ENCODE measurements at places on chromosomes 4 and X.

GRCh38 chr4:67885762-67886161 lies 2.0 kb upstream of the TMPRSS11D start:
- no peak for DNase-seq

DNA sequence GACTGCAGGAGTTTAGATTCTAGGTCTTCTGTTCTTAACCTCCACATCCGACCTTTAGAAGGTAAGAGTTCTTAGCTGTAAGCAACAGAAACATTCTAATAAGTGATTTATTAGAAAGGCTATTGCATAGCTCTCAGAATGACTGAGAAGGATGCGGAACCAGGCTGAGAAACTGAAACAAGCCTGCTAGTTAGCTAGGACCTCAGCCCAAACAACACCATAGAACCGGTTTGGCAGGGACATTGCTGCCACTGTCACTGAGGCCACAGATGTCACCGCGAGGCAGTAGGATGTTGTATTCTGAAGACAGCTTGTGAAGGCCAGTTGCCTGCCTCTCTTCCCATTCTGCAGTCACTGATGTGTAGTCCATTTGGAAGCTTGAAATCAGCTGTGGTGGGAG lies 160.0 kb upstream of the ARX start:
- no peak for DNase-seq

- no peak for DNase-seq
Observed at GRCh38 chrX:45518552-45518951, 317.9 kb upstream of the DIPK2B start.

GRCh38 chr4:108940634-108941033 lies 177.8 kb upstream of the ETNPPL start:
- no peak for DNase-seq

DNA sequence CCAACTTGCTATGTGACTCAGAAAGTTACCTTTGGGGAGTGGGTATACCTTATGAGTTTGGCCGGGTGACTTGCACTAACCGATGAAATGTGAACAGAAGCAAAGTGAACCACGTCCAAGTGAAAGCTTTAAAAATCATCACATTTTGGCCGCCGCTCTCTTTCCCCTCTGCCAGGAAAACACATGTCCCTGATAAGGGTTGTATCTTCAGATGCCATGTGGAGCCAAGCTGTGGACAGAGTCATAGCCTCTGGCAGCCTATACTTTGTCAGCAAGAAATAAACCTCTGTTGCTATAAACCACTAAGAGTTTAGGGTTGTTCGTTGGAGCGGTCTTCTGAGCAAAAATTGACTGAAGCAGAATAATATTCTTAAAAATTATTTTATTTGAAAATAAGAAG lies 92.3 kb downstream of the PRDM5 start:
- no peak for DNase-seq

- DNase-seq: no peak
Observed at GRCh38 chr4:19776021-19776459, 475.7 kb upstream of the SLIT2 start.

DNA sequence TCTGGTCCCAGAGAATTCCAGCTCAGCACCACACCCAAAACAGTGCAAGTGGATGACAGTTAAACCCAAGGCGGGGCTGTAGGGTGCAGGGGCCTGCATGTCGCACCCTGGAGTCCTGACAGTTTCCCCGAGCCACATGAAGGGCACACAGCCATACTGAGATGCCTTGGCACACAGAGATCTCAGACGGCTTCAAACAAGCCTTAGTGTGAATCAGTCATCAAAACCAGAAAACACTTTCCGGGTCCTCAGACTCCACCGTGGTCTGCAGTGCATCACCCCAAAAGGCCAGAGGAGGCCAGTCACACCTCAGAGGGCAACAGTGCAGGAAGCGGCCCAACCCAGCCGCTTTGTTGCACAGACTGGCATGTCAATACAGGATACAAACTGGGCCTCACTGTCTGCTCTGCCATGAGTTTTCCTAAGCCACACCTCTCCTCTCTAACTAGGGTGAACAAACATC lies 64.6 kb upstream of the ENPP6 start:
- no peak for DNase-seq

DNA sequence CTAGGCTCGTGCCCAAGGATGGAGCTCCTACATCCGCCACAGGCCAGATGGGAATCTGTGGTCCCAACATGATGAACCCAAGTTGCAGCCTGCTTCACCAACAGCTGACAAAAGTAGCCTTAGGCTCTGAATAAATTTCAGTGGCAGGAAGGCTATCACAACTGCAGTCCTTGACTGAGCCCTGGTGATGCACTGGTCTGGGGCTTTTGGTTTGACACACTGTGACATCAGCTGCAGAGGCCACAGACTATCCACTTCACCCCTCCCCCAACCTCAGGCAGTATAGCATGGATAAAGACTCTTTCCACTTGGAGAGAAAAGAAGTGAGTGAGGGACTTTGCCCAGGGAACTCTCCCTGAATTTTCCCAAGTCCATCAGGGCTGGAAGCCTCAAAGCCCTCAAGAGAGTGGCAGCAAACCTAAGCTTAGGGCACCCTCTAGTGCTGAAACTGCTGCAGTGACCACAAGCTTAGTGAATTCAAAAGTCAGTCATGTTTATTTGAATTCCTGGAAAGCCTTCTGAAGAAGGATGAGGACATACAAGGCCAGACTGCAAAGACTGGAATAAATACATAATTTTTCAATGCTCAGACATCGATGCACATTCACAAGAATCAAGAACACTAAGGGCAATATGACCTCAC lies 135.0 kb upstream of the TENT5D start:
- DNase-seq: no peak

DNA sequence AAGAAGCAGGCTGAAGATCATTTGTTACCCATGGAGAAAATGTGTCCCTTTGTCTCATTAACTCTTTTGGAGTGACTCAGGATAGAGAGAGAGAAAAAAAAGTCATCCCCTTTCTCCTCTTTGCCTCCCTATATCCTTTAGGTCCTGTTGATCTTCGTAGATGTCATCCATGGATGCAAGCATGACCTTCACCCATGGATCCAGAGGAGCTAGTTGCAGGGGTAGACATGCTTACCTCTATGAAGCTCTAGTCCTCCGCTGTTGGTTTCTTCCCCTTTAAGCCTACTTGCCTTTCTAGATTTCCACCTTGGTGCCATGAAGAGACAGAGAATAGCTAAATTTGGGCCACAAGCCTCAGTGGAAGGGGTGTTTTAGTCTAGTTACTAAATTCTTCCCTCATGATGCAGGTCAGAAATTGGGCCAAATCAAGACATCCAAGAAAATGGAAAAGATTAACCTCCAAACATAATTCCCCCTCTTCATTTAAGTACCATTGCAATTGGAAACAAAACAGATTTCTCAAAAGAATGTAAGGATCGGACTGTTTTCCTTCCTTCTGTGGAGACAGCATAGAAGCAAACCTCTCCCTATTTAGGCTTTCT lies 178.4 kb downstream of the TECRL start:
- no peak for DNase-seq

- DNase-seq: no peak
Observed at GRCh38 chrX:150849996-150850720, 48.3 kb downstream of the CD99L2 start.

GRCh38 chr4:182301736-182302135 lies 58.5 kb downstream of the TENM3 start:
- DNase-seq: no peak

DNA sequence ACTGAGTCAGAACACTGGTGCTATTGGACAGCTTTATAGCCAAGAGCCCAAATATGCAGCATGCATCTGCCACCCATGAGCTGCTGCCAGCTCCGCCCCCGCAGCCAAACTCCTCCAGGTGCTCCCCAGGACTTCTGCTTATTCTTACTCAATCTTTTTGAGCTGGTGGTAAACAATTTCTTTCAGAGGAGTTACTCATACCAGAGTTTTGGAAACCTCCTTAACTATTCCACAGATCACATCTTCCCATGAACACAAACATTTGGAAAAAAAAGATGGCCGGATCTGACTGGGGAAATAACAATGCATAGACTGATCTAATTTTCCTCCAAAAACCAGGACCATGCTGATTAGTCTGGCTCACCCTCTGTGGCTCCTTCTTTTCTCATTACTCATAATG lies 399.9 kb downstream of the GPM6A start:
- no peak for DNase-seq

- DNase-seq: no peak
Observed at GRCh38 chr4:76982638-76983584, 33.4 kb downstream of the SEPTIN11 start.

DNA sequence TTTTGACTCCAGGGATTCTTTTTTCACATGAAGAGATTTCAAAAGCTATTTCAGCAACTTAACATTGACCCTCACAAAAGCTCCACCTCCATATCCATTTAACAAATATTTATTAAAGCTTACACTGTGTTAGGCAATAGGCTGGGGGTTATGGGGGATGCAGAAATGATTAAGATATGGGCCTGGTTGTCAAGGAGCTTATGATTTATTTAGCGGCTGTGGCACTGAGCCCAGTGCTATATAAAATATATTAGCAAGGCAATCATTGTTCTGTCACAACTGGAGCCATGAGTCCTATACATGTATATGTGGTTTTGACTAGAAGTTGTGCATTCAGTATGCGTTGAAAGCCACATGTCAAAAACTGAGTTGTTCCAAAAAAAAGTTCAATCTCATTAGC lies 131.1 kb downstream of the GPC3 start:
- DNase-seq: no peak

DNA sequence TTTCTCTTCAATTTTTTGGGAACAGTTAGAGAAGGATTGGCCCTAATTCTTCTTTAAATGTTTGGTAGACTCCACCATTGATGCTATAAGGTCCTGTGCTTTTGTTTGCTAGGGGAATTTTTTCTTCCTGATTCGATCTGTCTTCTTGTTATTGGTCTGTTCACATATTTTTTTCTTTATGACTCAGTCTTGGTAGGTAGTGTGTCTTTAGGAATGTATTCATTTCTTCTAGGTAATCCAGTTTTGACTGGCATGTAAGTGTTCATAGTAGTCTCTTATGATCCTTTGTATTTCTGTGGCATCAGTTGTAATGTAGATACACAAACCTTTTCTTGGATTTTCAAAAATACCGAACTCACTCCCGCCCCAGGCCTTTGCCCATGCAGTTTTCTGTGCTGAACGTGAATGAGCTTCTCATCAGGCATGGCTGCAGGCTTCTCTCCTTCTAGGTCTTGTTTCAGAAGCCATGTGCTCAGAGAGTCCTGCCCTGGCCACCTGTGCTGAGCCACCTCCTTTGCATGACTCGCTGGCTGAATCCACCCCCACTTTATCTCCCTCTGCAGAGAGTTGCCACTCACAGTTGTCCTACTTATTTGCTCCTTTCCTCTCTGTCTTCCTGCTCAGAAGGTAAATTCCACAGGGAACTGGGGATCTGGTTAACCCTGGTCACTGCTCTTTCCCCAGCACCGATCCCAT lies 67.0 kb downstream of the STK32B start:
- DNase-seq: no peak

DNA sequence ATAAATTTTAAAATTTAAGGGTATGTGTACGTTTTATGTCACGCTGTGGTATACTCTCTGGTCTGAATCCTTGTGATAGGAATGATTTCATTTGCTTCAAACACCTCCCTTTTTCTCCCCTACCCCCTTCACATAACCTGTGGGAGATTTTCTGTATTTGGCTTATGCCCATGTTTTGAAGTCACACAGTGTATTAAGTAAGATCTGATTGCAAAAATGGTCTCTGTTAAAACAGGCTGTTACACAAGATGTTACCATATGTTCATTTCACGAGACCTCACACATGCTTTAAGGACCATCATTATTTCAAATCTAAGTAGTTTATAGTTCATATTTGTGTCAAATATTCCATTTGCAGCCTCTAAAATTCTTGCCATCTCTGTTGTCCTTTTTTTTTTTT lies 63.5 kb downstream of the TMEM131L start:
- no peak for DNase-seq

DNA sequence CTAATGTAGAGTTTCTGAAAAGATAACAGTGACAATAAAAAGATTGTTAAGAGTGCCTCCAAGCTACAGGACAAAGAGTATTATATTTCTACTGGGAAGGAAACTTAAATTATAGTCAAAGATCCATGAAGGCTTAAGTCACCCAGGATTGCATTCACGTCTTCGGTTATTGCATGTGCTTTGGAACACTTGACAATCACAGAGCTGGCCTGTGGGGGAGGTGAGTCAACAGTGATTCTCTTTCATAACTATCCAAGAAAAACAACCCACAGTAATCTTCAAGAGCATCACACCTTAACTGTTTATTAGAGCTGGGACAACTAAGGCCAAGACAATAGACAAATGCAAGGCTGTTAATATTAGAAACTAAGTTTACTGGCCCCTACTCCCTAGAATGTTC lies 40.3 kb downstream of the PDGFC start:
- DNase-seq: no peak

GRCh38 chr4:165799384-165799815 lies 73.6 kb upstream of the TLL1 start:
- no peak for DNase-seq

DNA sequence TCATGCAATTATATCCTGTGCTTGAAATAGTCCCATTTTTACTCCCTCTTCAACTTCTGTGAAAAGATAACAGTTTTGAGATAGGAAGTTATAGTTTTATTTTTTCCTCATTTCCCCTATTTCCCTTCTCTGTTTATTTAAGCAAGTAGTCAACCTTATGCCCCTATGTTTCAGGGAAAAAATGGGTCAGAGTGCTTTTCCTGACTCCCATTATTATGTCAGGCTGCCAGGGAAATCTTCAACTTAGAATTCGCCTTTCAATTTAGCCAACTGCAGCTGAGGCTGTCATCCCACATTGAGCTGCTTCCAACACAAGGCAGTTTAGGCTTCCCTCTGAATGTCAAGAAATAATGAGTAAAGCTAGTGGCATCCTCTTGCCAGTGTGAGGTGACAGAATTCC lies 42.3 kb downstream of the NXT2 start:
- DNase-seq: no peak

- no peak for DNase-seq
Observed at GRCh38 chr4:139419388-139419914, 34.5 kb upstream of the RAB33B start.

GRCh38 chrX:104987063-104987462 lies 233.4 kb downstream of the TEX13A start:
- no peak for DNase-seq

- DNase-seq: no peak
Observed at GRCh38 chrX:41604177-41604576, 84.6 kb upstream of the GPR34 start.

- DNase-seq: no peak
Observed at GRCh38 chr4:4856071-4857000, 3.1 kb upstream of the MSX1 start.

- DNase-seq: no peak
Observed at GRCh38 chrX:14672611-14673172, 143.4 kb downstream of the GLRA2 start.

GRCh38 chr4:54384152-54384551 lies 155.1 kb downstream of the PDGFRA start:
- DNase-seq: no peak

GRCh38 chrX:102138064-102138463 lies 4.2 kb downstream of the TCEAL6 start:
- DNase-seq: no peak

- no peak for DNase-seq
Observed at GRCh38 chrX:2514131-2514530, 13.4 kb upstream of the DHRSX start.

DNA sequence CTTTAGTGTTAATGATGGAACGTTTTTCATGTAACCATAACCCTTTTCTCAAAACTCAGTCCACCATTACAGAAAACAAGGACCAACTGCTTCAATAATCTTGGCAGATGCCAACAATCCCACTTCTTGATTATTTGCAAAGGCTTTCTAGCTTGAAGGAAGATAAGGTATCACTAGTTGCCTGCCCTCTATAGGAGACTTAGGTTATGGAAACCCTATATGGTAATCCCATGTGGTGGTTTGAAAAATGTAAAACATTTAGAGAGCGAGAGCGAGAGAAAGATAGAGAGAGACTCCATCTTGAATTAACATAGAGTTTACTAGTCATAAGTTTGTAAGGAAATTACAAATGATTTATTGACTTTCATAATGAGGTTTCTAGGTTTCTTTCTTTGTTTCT lies 1627.5 kb upstream of the TENM3 start:
- no peak for DNase-seq

Measured in NCI-H1436 treated with DMSO at 0.1 percent for 48 hours (cell line).